Glutamatergic neuron (in vitro differentiated cells): ENCODE measurements at places on chromosomes 2 and 18.

DNA sequence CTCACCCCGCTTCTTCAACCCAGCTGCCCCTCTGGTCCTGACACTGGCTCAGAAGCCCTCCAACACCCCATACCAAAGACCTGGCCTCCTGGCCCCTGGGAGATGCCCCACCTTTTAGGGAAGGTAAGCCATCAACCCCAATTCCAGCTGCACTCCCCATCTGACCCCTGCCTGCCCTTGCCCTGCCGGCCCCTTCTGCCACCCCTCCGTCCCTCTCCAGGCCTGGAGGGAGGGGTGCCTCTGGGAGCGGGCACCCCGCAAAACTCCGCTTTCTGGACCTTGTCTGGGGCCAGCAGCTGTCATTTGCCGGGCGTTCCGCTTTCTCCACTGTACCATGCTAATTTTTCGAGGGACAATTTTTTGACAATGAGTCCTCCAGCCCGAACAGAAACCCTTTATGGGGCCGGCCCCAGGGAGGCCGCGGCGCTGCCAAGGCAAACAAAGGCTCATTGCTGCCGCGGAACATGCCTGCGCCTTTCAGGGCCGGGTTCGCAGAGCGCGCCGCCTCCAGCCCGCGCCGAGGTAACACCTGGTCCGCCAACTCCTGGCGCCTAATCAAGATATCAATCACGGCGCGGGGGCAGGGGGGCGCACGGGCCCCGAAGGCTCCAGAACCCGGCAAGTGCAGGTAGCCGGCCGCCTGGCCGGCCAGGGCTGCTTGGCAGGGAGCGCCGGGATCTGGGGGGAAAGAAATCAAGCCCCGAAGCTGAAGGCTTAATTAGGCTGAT is 96.0 kb downstream of the INHBB start:
- DNase-seq: peak; percentile 59
- peaks cover 27% of the 10 kb centered on the region for H3K27me3 ChIP-seq
- no peaks in the 10 kb centered on the region for H3K36me3 ChIP-seq
- no peak overlapping the region for H3K27ac ChIP-seq
- H3K4me3 ChIP-seq: peak overlapping the region; percentile 85

GRCh38 chr2:28406276-28407096 is 13.8 kb downstream of the FOSL2 start:
- H3K36me3 ChIP-seq: no peaks in the 10 kb centered on the region
- H3K27me3 ChIP-seq: peaks cover 1% of the 10 kb centered on the region
- H3K27ac ChIP-seq: no peak overlapping the region

GRCh38 chr2:30583204-30583749 is 136.2 kb downstream of the LCLAT1 start:
- no peak overlapping the region for H3K27ac ChIP-seq
- H3K4me3 ChIP-seq: no peak overlapping the region
- H3K27me3 ChIP-seq: no peaks in the 10 kb centered on the region
- DNase-seq: no peak
- H3K4me1 ChIP-seq: no peaks in the 10 kb centered on the region

DNA sequence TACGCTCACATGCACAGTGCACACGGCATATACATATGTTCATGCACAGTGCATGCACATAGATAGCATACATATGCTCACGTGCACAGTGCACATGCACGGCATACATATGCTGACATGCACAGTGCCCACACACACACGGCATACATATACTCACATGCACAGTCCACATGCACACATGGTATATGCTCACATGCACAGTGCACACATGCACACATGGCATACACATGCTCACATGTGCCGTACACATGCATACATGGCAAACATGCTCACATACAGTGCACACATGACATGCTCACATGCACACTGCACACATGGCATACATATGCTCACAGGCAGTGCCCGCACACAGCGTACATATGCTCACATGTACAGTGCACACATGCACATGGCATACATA is 97.7 kb upstream of the CTDP1 start:
- no peak overlapping the region for H3K4me3 ChIP-seq
- no peak overlapping the region for H3K27ac ChIP-seq
- H3K36me3 ChIP-seq: no peaks in the 10 kb centered on the region
- H3K4me1 ChIP-seq: peaks cover 6% of the 10 kb centered on the region
- H3K27me3 ChIP-seq: peaks cover 12% of the 10 kb centered on the region
